ENCODE measurements at places on chromosomes 1 and 21.

- DNase-seq: no peak
These were observed 41.9 kb downstream of the NGF start for GRCh38 chr1:115295904-115296696.

DNA sequence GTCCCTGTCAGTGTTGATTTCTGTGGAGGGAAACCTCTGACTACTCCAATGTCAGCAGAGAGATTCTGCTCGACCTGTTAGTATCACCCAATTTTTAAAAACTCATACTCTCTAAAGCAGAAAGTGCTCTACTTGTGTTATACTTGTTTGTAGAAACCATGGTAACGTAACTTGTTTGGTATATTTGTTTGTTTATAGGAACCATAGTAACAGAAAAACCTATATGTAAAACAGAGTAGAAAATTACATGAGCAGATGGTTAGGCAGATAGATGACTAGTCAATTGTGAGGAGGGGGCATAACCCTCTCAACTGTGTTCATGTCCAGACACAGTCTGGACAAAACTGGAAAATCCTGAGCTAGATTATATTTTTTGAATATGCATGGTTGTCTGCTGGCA lies 6.7 kb downstream of the TRIM45 start:
- DNase-seq: no peak

DNA sequence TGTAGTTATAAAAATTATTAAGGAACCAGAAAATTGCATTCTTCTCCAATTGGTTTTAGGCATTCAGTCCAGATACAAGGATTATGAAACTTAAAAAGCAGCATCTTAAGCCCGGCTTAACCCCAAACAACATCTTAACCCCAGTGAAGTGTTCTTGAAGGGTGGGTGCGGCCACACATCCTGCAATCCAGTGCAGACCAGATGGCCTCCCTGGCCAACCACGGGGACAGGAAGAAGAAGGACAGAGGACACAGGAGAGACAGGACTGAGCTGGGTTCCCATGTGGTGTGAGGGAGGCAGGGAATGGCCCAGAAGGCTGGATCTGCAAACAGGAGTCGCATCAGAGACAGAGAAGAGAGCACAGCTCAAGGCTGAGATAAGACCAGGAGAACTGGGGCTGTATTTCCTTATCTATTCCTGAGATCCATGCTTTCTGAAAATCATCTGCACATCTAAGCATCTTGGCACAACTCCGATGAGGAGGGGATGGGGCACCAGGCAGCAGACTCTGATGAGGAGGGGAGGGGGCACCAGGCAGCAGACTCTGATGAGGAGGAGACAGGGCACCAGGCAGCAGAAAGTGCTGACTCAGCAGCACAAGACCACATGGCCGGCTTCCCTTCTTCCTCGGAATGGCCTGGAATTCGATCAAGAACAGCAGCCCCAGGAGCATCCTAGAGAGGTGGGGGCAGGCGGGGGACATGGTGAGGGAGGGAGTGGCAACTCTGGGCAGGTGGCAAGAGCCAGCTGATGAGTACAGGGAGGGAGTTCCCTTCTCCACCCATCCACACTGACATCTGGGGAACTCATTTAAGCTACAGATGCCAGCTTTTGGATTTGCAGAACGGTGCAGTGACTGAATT lies 26.6 kb downstream of the ABCG1 start:
- DNase-seq: peak; percentile 48

- no peak for DNase-seq
These were observed 2.4 kb downstream of the SSX2IP start for GRCh38 chr1:84687714-84688462.

DNA sequence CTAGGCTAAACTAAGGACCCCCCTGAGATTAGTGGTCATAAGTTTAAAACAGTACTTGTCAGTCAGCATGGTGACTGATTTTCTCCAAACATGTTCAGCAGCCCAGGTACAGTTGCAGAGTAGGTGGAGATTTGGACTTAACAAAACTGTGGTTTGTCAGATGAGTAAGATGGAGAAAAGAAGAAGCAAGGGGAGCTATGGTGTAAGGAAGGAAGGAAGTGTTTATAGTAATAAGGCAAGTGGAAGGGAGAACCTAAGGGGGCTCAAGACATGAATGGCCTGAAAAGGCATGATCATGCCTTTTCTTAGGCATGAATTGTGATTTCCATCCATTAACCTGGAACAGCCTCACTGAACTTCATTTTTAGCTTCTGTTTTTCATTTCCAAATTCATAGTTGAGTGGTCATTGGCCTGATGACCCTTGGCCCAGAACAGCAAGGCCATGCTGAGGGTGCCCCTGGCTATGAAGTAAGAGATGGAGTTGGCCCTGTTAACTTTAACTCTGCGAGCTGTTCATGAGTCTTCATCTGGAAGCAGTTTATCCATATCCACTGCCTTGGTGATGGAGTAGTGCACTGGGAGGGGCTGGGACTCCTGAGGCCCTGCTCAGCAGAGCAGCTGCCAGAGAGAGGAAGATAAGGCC lies 60.7 kb downstream of the LRRC8D start:
- DNase-seq: no peak

GRCh38 chr21:34227386-34227852 lies 136.4 kb upstream of the KCNE2 start:
- DNase-seq: no peak

GRCh38 chr1:30822006-30822405 lies 64.4 kb upstream of the LAPTM5 start:
- no peak for DNase-seq

DNA sequence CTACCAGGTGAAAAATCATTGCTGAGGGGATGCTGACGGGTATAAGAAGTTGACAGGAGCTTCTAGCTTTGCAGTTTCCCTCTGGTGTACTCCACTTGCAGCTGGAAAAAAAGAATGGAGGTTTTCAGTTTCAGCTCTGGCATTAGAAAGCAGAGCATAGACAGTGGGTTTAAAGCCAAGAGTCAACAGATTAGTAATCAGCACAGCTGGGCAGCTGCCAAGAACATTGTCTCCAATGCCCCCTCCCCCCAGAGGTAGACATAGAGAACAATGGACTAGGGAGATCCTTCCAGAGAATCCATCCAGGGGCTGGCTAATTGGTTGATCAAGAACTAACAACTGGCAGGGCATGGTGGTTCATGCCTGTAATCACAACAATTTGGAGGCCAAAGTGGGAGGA lies 10.1 kb upstream of the ZBTB8B start:
- peak; percentile 85 for DNase-seq

GRCh38 chr1:97507863-97508262 lies 413.0 kb downstream of the DPYD start:
- no peak for DNase-seq

DNA sequence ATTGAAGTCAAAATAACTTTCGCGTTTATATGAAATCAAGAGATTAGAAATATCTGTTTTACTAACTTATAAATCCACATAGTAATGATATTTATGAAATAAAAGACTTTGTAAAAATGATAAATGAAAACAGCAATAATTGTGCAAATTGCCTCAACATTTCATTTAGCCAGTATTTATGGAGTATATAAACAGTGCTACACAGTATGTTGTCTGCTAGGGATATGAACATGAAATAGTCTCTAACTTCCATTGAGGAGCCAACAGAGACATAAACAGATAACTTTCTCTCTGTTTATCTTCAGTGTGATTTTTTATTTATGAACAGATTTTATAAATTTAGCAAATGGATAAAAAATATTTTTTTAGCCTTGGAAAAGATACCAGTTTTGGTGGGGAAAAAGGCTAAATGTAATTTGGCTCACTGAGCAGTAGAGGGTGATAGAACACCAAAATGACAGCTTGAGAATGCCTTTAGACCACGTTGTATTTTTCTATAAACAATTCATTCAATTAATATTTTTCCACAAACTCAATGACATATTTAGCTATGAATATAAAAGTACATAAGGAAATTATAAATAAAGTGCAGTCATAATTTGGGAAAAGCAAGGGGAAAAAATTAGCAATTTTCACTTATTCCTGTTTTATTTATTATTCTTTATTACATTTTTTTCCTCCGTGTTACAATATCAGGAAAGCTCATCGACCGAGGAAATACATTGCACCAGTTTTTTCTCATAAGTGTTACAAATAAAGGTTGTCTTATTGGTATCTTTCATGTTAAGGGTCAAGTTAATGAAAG lies 47.5 kb upstream of the EEIG2 start:
- DNase-seq: peak; percentile 15

- no peak for DNase-seq
These were observed 180.6 kb upstream of the JUN start for GRCh38 chr1:58964428-58964827.

GRCh38 chr1:223702735-223703667 lies 9.3 kb upstream of the CAPN2 start:
- DNase-seq: no peak

DNA sequence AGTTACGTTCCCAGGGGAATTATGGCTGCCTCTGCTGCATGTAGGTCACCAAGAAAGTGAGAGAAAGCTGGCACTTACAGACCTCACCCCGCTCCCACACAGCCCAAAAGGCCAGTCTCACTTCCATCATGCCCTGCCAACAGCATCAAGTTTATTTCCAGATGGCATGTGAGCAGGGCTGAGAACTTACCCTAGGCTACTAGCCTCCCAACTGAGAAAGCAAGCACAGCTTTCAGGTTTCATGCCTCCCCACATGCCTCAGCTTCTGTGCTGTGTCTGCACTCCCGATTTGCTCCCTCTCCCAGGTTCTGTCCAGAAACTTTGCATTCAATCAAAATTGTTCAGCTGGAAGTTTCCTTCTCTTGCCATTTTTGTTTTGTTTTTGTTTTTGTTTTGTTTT lies 59.1 kb upstream of the CRB1 start:
- no peak for DNase-seq

DNA sequence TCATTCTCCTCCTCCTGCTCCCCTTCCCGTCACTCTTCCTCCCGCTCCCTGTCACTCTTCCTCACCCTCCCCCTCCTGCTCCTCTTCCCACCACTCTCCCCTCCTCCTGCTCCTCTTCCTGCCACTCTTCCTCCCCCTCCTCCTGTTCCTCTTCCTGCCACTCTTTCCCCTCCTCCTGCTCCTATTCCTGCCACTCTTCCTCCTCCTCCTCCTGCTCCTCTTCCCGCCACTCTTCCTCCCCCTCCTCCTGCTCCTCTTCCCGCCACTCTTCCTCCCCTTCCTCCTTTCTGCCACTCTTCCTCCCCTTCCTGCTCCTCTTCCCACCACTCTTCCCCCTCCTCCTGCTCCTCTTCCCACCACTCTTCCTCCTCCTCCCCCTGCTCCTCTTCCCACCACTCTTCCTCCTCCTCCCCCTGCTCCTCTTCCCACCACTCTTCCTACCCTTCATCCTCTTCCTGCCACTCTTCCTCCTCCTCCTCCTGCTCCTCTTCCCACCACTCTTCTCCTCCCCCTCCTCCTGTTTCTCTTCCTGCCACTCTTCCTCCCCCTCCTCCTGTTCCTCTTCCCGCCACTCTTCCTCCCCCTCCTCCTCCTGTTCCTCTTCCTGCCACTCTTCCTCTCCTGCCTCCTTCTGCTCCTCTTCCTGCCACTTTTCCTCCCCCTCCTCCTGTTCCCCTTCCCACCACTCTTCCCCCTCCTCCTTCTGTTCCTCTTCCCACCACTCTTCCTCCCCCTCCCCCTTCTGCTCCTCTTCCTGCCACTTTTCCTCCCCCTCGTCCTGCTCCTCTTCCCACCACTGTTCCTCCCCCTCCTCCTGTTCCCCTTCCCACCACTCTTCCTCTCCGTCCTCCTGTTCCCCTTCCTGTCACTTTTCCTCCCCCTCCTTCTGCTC lies 28.7 kb upstream of the ARTN start:
- DNase-seq: no peak

- DNase-seq: peak; percentile 2
These were observed 34.8 kb downstream of the CHAF1B start for GRCh38 chr21:36419996-36420395.

DNA sequence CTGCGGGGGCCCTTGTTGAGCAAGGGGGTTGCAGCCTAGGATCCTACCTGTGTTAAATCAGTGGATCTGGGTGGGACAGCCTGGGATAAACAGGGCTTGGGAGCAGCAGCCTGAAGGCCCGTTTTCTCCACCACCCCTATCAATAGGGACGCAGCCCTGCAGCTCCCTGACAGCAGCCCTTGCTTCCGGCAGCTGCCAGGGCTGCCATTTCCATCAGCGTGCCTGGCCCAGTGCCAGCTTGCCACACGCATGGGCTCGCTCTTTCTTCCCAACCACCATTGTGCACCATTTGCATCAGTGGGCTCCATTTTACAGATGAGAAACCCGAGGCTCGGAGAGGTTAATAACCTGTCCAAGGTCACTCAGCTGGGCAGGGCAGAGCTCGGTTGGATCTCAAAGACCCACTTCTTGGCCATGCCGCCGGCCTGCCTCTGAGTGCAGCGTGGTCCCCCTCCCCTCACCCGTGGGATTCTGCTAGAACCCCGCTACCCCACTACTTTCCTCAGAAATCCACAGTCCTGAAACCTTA lies 3.8 kb downstream of the WNT4 start:
- DNase-seq: peak; percentile 82

GRCh38 chr1:71414179-71414578 lies 333.3 kb upstream of the ZRANB2 start:
- peak; percentile 54 for DNase-seq

DNA sequence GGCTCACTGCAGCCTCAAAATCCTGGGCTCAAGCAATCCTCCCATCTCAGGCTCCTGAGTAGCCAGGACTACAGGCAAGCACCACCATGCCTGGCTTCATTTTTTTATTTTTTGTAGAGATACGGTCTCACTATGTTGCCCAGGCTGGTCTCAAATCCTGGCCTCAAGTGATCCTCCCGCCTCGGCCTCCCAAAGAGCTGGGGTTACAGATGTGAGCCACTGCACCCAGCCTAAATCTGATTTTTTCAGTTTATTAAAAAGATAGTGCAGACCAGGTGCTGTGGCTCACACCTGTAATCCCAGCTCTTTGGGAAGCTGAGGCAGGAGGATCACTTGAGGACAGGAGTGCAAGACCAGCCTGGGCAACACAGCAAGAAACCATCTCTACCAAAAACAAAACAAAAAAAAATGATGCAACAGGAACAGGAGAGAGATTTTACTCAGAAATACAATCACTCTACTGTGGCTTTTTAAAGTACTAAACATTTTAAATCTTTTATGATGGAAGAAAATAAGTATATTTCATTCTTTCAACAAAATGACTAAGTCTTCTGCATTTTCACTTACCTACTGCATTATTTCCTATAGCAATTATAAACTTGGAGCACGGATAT lies 1.9 kb downstream of the PSMG1 start:
- DNase-seq: no peak

GRCh38 chr1:33317946-33318345 lies 3.0 kb downstream of the A3GALT2 start:
- DNase-seq: no peak

DNA sequence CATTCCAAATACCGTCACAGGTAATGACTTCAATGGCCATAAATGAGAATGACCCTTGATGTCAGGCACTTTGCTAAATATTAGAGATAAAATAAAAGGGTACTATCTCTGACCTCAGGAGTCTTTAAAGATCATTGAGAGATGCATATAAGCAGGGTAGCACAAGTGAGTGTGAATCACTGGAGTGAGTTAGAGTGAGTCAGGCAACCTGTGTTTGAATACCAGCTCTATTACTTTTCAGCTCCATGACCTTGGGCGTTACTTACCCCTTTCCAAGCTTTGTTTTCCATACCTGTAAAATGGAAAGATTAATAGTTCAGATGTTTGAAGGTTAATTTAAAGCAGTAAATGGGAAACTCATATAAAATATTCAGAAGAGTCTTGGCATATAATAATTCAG lies 1058.0 kb upstream of the ADGRL4 start:
- DNase-seq: no peak

Measured in NCI-H1105 (cell line).